ENCODE measurements at places on chromosomes 7 and 10.

- DNase-seq = no peak
Measured at GRCh38 chr10:43024942-43025700, 51.7 kb upstream of the RET start.

- no peak for DNase-seq
Measured at GRCh38 chr10:120929166-120929565, 78.0 kb downstream of the WDR11 start.

- DNase-seq = no peak
Measured at GRCh38 chr10:3273966-3274365, 101.4 kb upstream of the PITRM1 start.

GRCh38 chr7:2892549-2892948 lies 48.4 kb upstream of the GNA12 start:
- DNase-seq = no peak

- DNase-seq = no peak
Measured at GRCh38 chr7:129824291-129825208, 128.2 kb downstream of the UBE2H start.

- DNase-seq = no peak
Measured at GRCh38 chr7:99679400-99680191, at the start of gene CYP3A5. CYP3A5 (minus strand) TSS chr7:99679996; CDS start chr7:99679896, 100 bp downstream.

GRCh38 chr10:66457629-66458028 lies 468.2 kb upstream of the LRRTM3 start:
- no peak for DNase-seq

GRCh38 chr7:16479591-16479990 lies 14.1 kb upstream of the SOSTDC1 start:
- no peak for DNase-seq

- peak; percentile 95 for DNase-seq
Measured at GRCh38 chr7:36775676-36776075, 51.4 kb upstream of the AOAH start.

DNA sequence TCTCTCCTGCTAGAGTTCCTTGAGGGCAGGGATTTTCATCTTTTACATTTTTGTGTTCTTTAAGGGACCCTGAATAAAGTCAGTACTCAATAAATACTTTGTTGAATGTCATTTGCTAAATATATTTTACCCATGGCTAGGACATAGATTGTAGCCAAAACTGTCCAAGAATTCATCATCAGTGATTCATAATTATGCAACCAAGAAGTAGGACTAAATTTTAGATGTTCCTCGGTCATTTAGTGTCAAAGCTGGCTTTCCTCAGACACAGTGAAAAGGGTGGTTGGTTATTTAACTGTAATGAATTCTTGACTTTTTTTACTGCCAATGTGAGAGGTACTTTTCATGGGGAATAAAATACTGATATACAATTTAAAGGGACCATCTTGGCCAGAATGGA lies 3.3 kb downstream of the NUDT13 start:
- DNase-seq = peak; percentile 36

DNA sequence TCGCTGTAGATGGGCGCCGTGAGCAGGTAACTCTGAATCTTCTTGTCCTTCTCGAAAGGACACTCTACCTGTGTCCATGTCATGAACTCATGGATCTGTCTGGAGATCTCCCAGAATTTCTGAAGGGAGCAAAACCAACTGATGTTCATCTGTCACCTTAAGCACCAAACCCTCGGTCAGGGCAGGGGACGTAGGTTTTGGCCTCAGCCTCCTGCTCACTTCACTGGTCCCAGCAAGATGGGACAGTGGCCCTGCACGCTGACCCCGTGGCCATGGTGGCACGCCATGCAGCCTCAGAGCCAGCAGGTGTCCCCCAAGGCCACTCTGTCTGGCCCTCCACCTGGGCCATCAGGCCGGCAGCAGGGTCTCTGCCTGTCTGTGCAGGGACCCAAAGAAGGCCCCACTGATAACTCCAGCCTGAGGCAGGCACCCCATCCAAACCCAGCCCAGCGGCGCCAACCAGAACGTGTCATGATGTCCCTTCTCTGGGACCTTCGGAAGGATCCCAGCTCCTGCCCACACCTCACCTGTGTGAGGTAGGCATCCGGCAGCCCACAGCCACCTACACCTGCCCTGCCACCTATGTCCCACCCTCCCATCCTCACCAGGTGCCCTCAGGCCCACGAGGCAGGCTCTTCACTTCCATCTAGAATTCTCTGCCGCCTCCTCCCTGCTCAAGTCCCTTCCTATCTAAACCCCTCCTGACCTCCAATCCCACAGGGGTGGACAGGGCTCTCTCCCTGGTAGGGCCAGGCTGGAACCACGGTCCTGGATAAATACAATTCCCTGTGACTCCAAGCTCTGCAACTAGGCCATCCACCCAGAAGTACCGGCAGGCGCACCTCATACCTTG lies 59.0 kb downstream of the CSGALNACT2 start:
- no peak for DNase-seq

- DNase-seq = peak; percentile 84
Measured at GRCh38 chr7:50416527-50417182, 33.5 kb downstream of the FIGNL1 start.

DNA sequence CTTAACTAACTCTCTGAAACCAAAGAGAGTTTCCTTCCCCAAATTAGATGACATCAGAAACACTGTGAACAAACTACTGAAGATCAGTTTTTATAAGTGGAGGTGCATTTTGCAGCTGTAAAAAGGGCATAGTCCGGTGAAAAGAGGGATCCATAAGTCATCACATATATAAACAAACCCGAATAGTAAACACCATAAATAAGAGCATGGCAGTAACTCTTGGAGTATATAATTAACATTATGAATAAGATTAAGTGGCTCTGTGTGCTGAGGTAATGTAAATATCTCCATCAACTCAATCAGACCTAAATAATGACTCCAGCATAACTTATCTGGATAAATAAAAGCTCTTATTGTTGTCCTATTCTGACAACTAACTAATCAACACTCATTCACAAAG lies 43.0 kb upstream of the SHTN1 start:
- DNase-seq = no peak

DNA sequence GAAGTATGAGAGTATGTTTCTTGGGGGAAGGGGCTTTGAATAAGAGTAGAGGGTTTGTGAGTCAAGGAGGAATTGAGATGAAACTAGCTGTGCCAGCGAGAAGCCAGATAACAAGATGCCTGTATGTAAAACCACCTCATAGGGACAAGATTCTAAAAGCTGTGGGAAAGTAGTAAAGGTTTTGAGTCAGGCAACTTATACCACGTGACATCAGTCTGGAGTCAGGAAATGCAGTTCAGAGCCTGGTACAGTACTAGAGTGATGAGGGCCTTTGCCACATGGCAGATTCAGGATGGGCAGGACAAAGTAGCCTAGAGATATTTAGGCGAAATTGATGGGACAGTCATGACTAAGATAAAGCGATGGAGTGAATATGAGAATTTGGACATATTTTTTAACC lies 140.2 kb upstream of the PLXDC2 start:
- DNase-seq = no peak

DNA sequence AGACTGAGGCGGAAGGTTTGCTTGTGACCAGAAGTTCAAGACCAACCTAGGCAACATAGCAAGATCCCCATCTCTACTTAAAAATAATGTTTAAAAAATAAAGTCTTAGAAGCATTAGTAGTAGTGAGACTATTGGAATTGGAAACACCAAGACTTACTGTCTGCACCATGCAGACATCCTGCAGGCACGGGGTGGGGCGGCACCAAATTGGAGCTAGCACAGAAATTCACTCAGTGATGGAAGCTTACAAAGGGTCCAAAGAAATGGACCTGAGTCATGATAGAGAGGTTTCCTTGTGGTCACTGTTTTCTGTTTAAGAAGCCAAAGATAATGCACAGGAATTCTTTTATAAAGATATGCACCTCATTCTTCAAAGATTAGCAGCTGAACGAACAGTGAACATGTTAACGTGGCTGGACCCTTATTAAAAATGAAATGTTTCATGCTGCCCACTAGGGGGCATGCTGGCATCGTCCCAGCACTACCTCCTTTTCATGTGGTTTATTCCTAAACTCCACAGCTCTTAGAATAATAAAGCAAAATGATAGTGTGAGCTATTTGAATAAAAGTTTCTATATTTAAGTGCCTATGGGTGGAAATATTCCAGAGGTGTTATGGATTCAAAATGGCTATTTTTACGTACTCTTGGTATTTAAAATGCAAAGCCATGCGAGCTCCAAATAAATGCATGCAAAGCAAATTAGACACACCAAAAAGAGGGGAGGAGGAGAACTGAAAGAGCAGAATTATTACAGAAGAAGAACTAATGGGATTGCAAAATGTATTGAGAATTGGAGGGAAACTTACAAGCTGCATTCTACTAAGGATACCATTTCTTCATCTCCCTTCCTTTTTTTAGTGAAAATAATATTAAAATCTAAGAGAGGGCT lies 28.6 kb downstream of the PDSS1 start:
- DNase-seq = peak; percentile 76

GRCh38 chr7:31464601-31465000 lies 49.3 kb upstream of the ITPRID1 start:
- DNase-seq = no peak

GRCh38 chr10:35495521-35496119 lies 109.5 kb upstream of the GJD4 start:
- DNase-seq = peak; percentile 21

DNA sequence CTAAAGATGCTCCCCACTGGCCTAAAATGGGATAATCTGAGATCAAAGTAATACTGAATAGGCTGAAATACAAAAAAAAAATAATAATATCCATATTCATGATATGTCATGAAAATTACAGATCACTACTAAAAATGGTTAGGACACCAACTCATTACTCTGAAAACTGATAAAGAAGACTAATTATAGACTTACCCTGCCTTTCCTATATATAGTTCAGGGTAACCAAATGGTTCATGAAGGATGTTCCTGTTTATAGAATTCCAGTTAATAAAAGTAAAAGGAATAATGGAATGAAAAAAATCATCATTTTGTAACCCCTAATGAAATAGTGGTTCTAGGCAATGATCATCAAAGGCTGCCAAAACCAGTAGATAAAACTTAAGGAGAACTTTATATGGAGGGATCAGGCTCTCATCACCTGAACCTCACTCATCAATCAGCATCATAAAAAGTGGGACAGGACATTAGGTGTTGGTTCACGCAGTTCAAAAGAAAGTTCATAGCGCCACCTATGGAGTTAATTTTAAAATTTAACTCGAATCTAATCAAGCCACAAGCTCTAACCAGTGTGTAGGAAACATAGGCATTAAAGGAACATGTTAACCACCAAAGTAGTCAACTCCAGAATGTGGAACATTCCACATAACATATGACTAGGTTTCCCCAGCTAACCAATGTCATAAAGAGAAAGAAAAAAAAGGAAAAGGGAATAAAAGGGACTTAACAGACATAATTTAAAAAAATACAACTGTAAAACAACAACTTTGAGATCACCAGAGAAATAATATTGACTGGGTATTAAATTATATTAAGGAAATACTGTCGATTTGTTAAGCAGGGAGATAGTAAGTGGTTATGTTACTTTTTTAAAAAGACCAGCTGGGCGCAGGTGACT lies 35.7 kb downstream of the P4HA1 start:
- DNase-seq = peak; percentile 34

All from suppressor macrophage treated with lipopolysaccharide for 1 hour (primary cell).